ENCODE measurements at places on chromosomes 4 and X. TPM values are rescaled to one million over a fixed set of nuclear protein-coding genes. Genes with fewer than 3 reads are reported as not detected.

DNA sequence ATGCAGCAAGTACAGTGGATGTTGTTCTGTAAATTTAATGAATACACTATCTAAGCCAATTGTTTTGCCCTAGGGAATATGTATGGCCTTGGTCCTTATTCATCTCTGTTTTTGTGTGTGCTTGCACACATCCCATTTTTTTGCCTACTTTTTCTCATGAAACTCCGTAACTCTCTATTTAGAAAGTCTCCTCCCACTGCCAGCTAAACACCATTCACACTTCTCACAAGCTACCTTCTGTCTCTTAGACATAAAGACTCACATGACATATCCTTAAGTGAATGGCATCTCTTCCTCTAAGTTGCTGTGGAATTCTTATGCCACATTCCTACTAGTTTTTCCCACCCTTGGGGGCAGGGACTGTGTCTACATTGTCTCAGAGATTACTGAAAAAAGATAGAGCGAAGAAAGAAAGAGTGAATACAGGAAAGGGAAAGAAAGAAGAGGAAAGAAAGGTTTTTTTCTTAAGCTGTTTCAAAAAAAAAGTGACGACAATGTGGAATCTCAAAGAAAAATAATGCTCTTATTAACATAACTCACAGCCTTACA, 117.5 kb downstream of the ATG4A start:
- no peak for DNase-seq

Gene FAM50A
- total RNA-seq, result 35.4 TPM

DNA sequence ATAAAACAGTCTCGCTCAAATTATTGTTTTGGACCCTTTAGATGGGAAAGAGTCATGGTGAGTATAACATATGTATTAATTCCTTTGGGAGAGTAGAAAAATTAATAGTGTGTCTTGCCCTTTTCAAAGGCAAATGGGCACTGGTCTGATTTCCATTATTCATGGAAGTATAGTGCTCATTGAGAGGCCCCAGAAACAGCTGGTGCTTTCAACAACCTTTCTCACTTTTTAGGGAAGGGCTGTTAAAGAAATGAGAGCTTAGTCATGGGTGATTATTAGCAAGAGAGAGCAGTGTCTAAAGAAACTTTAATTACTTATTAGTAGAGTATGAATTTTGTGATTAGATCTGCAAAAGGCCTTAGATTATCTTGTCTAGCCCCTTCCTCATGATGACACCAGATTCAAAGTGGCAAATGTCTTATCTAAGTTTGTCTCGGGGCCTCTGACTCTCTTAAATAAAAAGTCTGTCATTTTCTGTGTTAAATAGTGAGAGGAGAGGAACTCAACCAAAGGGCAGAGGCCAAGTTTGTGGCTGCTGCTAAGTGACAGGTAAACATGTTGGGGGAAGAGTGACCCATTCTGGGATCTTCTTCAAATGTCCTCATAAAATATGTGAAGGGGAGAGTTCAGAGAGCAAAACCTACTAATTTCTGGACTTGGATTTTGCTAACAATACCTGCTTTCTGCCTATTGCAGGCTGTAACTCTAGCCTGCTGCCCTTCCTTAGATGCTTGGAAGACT, 110.6 kb downstream of the REPS2 start:
- DNase-seq, result no peak

GRCh38 chr4:14083150-14083549, 455.6 kb upstream of the BOD1L1 start:
- no peak for DNase-seq
